Activated naive CD8-positive, alpha-beta T cell treated with anti-CD3 and anti-CD28 coated beads for 36 hours (primary cell): ENCODE measurements at places on chromosomes 5 and 9. TPM values are rescaled to one million over a fixed set of nuclear protein-coding genes. Genes with fewer than 3 reads are reported as not detected.

- H3K36me3 ChIP-seq, result no peaks in the 10 kb centered on the region
- no peaks in the 10 kb centered on the region for H3K4me1 ChIP-seq
- no peak overlapping the region for H3K27ac ChIP-seq
- no peak overlapping the region for H3K4me3 ChIP-seq
- no peaks in the 10 kb centered on the region for H3K27me3 ChIP-seq
Measured at GRCh38 chr9:119789987-119790386, 420.8 kb upstream of the BRINP1 start.

DNA sequence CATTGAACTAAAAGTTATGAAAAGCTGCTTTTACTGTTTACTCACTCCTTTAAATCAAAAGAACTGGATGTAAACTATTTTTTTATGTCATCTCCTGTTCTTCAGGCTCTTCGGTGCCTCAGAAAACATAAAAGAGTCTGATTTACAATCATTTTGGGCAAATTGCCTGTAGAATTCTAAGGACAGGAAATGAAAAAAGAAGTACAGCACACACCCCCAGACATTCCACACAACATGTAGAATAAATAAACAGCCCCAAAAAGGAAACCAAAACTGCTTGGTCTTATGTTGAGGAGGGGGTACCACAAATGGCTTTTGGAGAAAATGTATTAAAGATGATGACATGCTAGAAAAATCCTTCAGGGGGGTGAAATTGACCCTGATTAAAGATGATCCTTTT is 57.2 kb downstream of the ITGA1 start:
- H3K4me3 ChIP-seq, result no peak overlapping the region
- H3K4me1 ChIP-seq, result peaks cover 14% of the 10 kb centered on the region
- H3K36me3 ChIP-seq, result no peaks in the 10 kb centered on the region
- H3K27ac ChIP-seq, result no peak overlapping the region
- no peak for DNase-seq

The YIPF5 gene
- total RNA-seq, result 38.7 TPM

The RETREG1 gene
- total RNA-seq, result 27.3 TPM

GRCh38 chr5:85278193-85278592 is 893.5 kb upstream of the EDIL3 start:
- H3K4me1 ChIP-seq, result no peaks in the 10 kb centered on the region
- no peak overlapping the region for H3K4me3 ChIP-seq
- H3K36me3 ChIP-seq, result no peaks in the 10 kb centered on the region
- no peaks in the 10 kb centered on the region for H3K27me3 ChIP-seq

GRCh38 chr9:3528451-3528850 is 2.6 kb upstream of the RFX3 start:
- DNase-seq, result peak; percentile 65
- peak overlapping the region; percentile 94 for H3K4me3 ChIP-seq
- H3K27ac ChIP-seq, result peak overlapping the region; percentile 99
- H3K36me3 ChIP-seq, result peaks cover 25% of the 10 kb centered on the region
- no peaks in the 10 kb centered on the region for H3K27me3 ChIP-seq
- H3K4me1 ChIP-seq, result peaks cover 35% of the 10 kb centered on the region

DNA sequence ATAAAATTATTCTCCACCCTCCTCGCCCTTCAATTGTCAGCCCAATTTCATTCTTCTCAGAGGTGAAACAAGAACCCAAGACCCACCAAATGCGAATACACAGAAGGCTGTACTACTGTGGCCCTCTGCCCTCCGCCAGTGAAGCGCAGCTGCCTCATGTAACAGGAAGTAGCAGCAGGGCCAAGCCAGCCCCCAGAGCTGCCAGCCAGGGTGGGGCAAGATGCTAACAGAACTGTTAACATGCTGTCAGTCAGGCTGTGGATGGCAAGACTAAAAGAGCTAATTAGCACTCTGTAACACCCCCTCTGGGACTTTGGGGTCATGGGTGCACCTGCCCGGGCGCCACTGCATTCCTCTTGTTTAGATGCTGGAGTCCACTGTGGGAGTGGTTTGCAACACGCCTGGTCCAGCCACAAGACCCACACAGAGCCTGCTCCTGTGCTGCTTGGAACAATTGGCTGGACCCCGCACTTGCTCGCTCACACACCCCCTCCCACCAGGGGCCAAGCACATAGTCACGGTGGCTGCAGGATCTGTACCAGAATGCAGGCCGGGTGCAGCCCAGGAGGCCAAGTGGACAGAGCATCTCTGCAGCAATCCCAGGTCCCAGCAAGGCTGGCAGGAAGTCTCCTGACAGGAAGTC is 14.5 kb upstream of the HEXB start:
- no peak for DNase-seq
- H3K27me3 ChIP-seq, result peaks cover 5% of the 10 kb centered on the region
- no peaks in the 10 kb centered on the region for H3K4me1 ChIP-seq
- no peak overlapping the region for H3K27ac ChIP-seq
- no peak overlapping the region for H3K4me3 ChIP-seq

The ANKS6 gene
- total RNA-seq, result 17.9 TPM

GRCh38 chr5:129962506-129962905 is 58.2 kb downstream of the CHSY3 start:
- peaks cover 3% of the 10 kb centered on the region for H3K27me3 ChIP-seq
- H3K27ac ChIP-seq, result no peak overlapping the region
- H3K4me3 ChIP-seq, result no peak overlapping the region
- H3K36me3 ChIP-seq, result no peaks in the 10 kb centered on the region

GRCh38 chr9:27505744-27506161 is 18.3 kb upstream of the IFNK start:
- H3K4me3 ChIP-seq, result no peak overlapping the region
- H3K4me1 ChIP-seq, result peaks cover 4% of the 10 kb centered on the region
- H3K27me3 ChIP-seq, result no peaks in the 10 kb centered on the region
- DNase-seq, result no peak

GRCh38 chr5:138305797-138306196 is 25.8 kb downstream of the CDC25C start:
- DNase-seq, result no peak
- H3K36me3 ChIP-seq, result no peaks in the 10 kb centered on the region
- H3K27me3 ChIP-seq, result no peaks in the 10 kb centered on the region
- H3K4me3 ChIP-seq, result no peak overlapping the region

- no peak overlapping the region for H3K4me3 ChIP-seq
- no peak for DNase-seq
- H3K4me1 ChIP-seq, result peaks cover 31% of the 10 kb centered on the region
Measured at GRCh38 chr5:96070622-96071225, 109.1 kb upstream of the ELL2 start.

The SVEP1 gene
- total RNA-seq, result not detected

The FREM1 gene
- total RNA-seq, result not detected
